HuH-7.5 (cell line): ENCODE measurements at places on chromosomes 16 and 17.
A peak's percentile ranks its signal among the peaks of the same experiment; 100 is the strongest.

GRCh38 chr17:6072611-6073010, 2.4 kb downstream of the WSCD1 start:
- no peak for DNase-seq

DNA sequence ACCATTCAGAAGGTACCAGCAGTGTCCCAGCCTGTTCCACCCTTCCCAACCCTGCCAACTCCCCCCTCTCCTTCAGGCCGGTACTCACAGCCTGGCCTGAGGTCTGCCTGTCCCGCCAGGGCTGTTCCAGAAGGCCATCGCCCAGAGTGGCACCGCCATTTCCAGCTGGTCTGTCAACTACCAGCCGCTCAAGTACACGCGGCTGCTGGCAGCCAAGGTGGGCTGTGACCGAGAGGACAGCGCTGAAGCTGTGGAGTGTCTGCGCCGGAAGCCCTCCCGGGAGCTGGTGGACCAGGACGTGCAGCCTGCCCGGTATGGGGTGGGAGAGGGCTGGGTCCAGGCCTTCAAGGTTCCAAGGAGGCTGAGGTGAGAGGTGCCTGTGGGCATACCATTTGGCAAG, 5.3 kb upstream of the SPEM1 start:
- no peak for DNase-seq

GRCh38 chr17:78141437-78142118, 4.6 kb upstream of the C17orf99 start:
- no peak for DNase-seq

DNA sequence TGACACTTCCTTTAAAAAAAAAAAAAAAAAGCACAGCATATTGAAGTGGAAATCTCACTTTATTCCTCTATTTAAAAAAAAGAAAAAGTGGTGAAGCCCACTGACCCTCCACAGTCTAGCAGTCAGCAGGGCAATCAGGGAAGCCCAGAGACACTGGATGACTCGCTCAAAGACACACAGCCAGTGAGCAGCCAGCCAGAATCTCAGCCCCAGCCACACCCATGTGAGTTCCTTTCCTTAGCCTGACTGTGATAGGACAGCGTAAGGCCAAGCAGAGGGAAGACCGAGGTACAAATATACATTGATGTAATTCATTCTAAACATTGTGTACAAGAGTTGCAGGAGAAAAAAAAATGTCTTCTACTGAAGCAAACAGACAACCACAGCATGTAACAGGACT, 22.5 kb downstream of the XPO6 start:
- no peak for DNase-seq

DNA sequence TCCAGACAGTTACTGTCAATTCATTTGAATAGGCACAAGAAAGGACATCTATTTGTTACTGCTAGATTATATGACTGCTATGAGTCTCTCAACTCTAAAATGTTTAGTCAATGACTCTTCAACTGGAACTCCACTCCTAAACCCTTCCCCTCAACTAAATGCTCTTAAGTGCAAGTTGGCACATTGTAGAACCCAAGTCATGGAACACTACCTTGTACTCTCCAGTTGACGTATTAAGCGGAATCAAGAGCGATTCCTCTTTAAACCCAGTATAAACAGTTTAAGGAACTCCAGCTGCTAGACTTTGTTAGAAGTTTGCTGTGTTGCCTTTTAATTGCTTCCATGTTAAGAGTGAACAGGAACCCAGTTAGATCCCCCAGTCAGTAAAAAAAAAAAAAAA, 44.6 kb downstream of the STH start:
- no peak for DNase-seq

DNA sequence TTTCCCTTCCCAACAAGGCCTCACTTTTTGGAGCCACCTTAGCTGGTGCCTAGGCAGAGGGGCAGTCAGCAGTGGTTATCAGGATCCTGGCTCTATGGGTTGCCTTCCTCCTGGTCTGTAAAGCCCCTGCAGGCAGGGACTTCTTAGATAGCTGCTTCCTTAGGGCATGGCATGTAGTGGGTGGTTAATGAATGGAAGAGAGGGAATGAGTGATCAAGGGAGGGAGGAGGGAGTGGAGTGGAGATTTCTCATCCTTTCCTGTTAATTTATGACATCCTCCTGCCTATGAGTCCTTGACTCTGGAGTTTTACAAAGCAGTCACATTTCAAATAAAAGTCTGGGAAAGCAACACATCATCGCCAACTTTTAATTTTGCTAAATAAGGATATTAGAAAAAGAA, 40.7 kb downstream of the SNX20 start:
- no peak for DNase-seq

DNA sequence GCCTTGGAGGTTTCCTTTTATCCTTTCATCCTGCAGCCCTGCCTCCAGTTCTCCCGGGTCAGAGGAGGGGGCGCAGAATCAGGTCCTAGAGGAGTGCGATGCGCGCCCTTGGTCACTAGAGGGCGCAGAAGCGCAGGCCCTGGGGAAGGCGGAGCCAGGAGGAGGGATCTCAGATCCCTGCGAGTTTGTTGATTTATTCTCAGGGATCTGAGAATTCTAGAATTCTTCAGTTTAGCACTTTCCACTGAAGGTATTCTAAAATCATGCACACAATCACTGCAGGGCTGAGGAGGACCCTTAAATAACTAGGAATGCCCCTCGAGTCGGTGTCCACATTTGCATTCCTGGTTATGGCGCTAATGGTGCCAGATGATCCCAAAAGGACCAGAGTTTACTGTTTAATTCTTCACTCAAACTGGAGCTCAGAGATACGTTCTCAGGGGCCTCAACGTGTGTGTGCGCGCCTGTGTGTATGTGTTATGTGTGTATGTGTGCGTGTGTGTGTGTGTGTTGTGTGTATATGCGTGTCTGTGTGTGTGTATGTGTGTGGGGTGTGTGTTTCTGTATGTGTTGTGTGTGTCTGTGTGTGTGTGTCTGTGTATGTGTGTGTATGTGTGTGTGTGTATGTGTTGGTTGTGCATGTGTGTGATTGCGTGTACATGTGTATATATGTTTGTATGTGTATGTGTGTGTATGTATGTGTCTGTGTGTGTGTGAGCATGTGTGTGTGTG, 6.9 kb upstream of the ELAC2 start:
- peak; percentile 31 for DNase-seq

DNA sequence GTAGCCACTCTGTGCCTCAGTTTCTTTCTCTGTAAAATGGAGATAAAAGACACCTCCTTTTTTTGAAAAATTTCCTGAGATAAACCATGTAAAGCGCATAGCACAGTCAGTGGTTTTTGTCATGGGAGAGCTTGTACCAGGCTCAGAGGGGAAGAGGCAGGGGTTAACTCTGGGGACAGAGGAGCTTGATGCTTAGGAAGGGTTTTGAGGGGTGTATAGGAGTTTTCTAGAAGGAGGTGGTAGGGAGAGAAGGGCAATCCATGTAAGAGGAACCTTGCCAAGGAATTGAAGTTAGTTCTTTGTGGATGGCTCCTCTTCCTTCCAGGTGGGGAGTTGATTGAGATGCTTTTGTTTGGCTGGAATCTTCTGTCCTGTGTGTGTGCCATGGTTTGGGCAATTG, 131.9 kb upstream of the GSE1 start:
- DNase-seq, result no peak

DNA sequence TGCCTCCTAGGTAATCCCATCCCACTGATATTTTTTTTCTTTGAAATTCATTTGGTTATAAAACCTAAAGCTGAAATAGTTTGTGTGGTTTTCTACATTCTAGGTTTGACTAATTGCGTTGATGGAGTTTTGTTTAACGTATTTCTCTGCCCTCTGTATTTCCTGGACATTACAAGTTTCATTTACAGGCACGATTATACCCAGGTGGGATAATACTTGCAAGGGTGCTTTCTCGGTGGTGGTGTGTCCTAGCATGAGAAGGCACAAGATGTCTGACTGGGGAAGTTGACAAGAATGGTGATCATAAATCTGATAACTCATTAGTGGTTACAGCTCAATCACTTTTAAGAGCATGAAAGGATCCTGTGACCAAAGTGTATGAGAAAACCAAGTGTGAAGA, 45.0 kb downstream of the DYNLRB2 start:
- DNase-seq, result no peak

GRCh38 chr16:4295581-4295980, 20.3 kb upstream of the GLIS2 start:
- DNase-seq, result no peak

DNA sequence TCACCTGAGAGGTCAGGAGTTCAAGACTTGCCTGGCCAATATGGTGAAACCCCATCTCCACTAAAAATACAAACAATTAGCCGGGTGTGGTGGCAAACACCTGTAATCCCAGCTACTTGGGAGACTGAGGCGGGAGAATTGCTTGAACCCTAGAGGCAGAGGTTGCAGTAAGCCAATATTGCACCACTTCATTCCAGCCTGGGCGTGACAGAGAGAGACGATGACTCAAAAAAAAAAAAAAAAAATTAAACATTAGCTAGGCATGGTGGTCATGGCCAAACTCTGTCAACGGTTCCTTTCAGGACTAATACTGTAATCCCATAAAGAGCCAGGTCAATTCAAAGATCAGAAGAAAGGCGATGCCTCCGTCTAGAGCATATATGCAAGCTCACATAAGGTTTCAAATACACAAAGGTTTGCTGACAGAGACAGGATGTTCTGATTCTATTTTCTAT, 2.4 kb downstream of the RNF157 start:
- DNase-seq, result no peak

DNA sequence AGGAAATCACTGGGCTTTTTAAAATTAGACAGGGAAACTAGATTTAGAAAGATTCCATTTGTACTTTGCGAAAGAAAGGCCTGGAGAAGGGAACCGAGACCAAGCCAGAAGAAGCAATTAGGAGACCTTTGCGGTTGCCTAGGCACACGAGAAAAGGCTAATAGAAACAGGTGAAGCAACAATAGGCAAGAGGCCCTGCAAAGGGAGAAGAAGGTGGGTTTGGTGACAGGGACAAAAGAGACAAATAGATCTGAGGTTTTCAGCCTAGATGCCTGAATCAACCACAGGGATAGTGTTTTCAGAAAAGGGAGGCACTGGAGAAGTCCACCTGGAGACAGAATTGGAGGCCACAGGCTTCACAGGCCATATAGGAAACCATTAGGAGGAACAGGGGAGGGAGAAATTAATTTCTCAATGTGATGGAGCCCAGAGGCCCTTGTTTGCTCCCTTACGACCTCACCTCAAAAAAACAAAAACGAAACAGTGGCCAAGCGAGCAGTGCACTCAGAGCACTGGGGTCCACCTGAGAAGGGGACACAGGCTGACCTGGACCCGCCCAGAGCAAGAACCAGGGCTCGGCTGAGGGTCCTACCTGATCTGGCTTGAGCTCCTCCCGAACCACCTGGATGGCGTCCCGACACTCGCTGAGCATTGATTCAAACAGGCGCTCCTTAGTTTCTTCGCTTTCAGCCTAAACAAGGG, 22.3 kb downstream of the SRP68 start:
- DNase-seq, result no peak

DNA sequence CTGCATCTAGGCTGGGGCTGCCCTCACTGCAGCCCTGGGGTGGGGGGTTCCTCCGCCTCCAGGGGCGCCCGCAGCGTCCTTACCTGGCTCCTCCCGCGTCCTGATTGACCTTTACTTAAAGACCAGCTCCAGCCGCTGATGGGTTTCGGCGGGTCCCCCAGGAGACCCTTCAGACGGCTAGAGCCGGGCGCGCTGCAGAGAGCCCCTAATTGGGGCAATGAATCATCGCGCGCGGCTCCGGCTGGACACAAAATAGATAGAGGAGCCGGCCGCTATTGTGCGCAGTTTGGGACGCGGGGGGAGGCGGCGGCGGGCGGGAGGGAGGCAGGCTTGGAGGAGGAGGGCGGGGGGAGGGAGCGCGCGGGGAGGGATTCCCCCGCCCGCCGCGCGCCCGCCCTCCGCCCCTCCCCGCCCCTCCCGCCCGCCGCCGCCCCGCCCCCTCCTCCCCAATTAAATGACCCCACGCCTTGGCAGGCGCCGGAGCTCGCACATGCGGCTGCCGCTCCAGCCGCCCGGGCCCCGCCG, 56.5 kb upstream of the CIBAR2 start:
- DNase-seq, result peak; percentile 92

GRCh38 chr17:30547778-30548573, 70.8 kb downstream of the GOSR1 start:
- DNase-seq, result no peak

GRCh38 chr16:57379579-57379978, 7.3 kb downstream of the CX3CL1 start:
- DNase-seq, result no peak

- DNase-seq, result no peak
Measured at GRCh38 chr17:78441271-78441971, 63.0 kb downstream of the PGS1 start.

- DNase-seq, result no peak
Measured at GRCh38 chr16:85079785-85080570, 32.3 kb downstream of the CIBAR2 start.

- no peak for DNase-seq
Measured at GRCh38 chr17:16933317-16934132, 38.4 kb downstream of the TNFRSF13B start.

GRCh38 chr16:89358030-89359005, 132.0 kb downstream of the ANKRD11 start:
- DNase-seq, result no peak

DNA sequence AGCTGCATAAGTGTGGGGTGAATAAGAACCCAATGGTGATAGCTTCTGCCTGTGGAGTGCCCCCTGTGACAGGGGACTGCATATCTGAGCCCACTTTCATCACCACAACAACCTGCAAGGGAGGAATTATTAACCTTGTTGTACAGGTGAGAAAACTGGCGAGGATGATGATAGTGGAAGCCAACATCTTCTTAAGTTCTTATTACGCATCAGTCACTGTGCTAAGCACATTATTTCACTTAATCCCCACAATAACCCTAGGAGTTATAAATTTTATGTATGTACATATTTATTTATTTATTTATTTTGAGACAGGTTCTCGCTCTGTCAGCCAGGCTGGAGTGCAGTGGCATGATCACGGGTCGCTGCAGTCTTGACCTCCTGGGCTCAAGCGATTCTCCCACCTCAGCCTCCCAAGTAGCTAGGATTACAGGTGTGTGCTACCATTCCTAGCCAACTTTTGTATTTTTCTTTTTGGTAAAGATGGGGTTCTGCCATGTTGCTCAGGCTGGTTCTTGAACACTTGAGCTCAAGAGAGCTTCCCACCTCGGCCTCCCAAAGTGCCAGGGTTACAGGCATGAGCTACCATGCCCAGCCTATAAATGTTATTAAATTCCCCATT, 7.6 kb downstream of the PDILT start:
- DNase-seq, result no peak

DNA sequence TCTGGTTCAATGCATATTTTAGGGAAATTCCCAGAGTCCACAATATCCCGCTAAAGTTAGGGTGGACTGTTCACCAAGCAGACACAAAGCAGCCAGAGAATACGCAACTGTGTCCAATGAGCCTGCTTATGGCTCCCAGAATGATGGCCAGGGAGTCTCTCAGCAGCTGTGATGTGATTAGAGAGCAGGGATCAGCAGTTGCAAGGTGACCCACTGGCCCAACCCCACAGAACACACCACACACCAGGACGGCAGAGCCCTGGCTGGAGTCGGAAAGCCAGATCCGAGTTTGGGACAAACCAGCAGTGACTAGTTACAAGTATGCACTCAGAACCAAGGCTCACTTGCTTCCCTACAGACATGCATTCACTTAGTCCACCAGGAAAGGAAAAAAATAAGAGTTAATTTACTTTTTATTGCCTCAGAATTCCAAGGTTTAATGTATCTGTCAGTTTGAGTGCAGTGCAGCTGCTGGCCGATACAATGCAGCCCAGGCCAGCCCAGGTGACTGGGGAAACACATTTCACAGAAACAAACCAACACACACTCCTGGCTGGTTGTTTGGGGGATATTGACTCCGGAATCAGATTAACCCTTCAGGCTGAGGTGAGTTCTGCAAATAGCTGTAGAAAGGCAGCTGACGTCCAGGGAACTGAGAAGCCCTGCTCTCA, 121.7 kb downstream of the HIC1 start:
- no peak for DNase-seq

- DNase-seq, result no peak
Measured at GRCh38 chr17:78131172-78132083, 857 bp downstream of the TMC8 start.
